ENCODE measurements at places on chromosomes 1 and 21.

GRCh38 chr1:219085082-219085481, 88.6 kb upstream of the LYPLAL1 start:
- H3K4me1 ChIP-seq = no peaks in the 10 kb centered on the region
- no peaks in the 10 kb centered on the region for H3K27me3 ChIP-seq
- DNase-seq = no peak

DNA sequence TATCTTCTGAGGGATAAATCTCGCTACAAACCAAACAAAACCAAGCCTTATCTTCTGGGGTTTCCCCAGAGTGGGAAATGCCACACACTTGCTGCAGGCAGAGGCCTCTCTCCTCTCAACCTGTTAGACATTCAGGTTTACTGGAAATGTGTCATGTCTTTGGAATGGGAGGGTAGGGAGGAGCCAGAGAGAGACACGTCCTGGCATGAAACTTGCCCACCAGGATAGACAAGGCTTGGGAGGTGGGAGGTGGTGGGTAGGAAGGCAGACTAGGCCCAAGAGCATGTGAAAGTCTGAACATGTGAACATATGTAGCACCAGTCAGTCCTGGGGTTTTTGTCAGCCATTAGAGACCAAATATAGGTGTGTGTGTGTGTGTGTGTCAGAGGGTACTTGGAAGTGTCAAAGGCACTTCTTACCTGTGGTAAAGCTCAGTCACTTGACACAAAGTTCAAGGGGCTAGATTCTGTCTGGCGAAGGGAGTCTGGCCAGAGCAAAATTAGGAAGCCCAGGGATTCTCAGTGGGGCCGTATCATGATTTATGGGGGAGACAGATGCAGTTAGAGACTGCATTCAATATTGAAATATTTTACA, 32.4 kb upstream of the PIGC start:
- no peaks in the 10 kb centered on the region for H3K4me1 ChIP-seq
- no peak for DNase-seq
- H3K36me3 ChIP-seq = no peaks in the 10 kb centered on the region
- H3K4me3 ChIP-seq = no peak overlapping the region
- no peak overlapping the region for H3K27ac ChIP-seq
- no peaks in the 10 kb centered on the region for H3K27me3 ChIP-seq

GRCh38 chr1:50110656-50111055, 1.9 kb downstream of the ELAVL4 start:
- H3K27ac ChIP-seq = no peak overlapping the region
- H3K4me1 ChIP-seq = peaks cover 19% of the 10 kb centered on the region
- peak overlapping the region; percentile 63 for H3K4me3 ChIP-seq
- peaks cover 83% of the 10 kb centered on the region for H3K27me3 ChIP-seq
- H3K36me3 ChIP-seq = peaks cover 2% of the 10 kb centered on the region

GRCh38 chr1:168121401-168122011, 15.2 kb downstream of the GPR161 start:
- DNase-seq = no peak
- H3K36me3 ChIP-seq = no peaks in the 10 kb centered on the region
- no peak overlapping the region for H3K27ac ChIP-seq
- peaks cover 83% of the 10 kb centered on the region for H3K27me3 ChIP-seq

DNA sequence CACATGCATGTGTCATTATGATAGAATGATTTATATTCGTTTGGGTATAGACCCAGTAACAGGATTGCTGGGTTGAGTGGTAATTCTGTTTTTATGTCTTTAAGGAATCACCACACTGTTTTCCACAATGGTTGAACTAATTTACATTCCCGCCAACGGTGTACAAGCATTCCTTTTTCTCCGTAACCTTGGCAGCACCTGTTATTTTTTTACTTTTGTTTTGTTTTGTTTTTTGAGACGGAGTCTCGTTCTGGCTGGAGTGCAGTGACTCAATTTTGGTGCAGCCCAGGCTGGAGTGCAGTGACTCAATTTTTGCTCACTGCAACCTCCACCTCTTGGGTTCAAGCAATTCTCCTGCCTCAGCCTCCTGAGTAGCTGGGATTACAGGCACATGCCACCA, 8.5 kb upstream of the S100B start:
- H3K27ac ChIP-seq = no peak overlapping the region
- H3K4me1 ChIP-seq = peaks cover 12% of the 10 kb centered on the region
- H3K36me3 ChIP-seq = no peaks in the 10 kb centered on the region
- DNase-seq = no peak

- H3K27me3 ChIP-seq = no peaks in the 10 kb centered on the region
- no peak overlapping the region for H3K27ac ChIP-seq
- peaks cover 17% of the 10 kb centered on the region for H3K4me1 ChIP-seq
- H3K4me3 ChIP-seq = no peak overlapping the region
Observed at GRCh38 chr21:28683982-28684752, 308.5 kb downstream of the LTN1 start.

DNA sequence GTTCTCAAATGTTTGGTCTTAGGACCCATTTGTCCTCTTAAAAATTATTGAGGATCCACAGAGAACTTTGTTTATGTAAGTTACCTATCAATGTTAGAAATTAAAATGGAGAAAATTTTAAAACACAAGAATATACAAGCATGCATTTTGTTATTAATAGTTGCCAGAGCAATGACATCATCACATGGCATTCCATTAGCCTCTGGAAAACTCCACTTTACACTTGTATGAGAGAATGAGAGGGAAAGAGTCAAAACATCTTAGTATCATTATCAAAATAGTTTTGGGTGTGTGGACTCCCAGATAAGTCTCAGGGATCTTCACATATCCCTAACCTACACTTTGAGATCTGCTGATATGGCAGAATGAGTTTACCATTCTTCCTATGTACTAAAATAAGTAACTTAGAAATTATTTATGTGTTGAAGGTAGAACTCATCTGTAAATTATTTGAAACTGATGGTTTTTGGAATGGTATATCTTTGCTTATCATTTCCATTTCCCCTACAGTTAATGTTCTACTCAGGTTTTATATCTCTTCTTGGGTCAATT, 48.8 kb downstream of the RNF220 start:
- no peak for DNase-seq
- no peaks in the 10 kb centered on the region for H3K36me3 ChIP-seq
- H3K27ac ChIP-seq = no peak overlapping the region

DNA sequence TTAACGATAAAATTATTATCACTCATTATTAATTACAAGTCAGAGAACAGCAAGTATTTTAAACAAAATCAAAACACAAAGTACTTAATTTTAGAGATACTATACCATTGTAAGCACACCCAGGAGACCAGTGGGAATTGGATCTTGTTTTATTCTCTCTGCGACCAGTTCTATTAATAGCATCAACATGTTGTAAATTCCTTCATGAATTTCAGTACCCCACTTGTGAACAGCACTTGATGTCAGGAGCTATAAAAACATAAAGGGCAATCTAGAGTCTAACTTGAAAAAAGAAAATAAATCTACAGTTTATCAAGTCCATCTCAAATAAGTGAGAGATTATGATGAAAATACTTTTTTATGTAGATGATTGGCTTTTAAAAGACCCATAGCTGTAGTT, 42.9 kb downstream of the USP24 start:
- H3K4me1 ChIP-seq = peaks cover 29% of the 10 kb centered on the region
- H3K4me3 ChIP-seq = no peak overlapping the region
- DNase-seq = no peak

- H3K36me3 ChIP-seq = peaks cover 12% of the 10 kb centered on the region
- no peak overlapping the region for H3K27ac ChIP-seq
- peaks cover 36% of the 10 kb centered on the region for H3K4me1 ChIP-seq
- DNase-seq = no peak
- H3K4me3 ChIP-seq = no peak overlapping the region
- H3K27me3 ChIP-seq = no peaks in the 10 kb centered on the region
Observed at GRCh38 chr1:161954466-161954865, 69.2 kb downstream of the OLFML2B start.

DNA sequence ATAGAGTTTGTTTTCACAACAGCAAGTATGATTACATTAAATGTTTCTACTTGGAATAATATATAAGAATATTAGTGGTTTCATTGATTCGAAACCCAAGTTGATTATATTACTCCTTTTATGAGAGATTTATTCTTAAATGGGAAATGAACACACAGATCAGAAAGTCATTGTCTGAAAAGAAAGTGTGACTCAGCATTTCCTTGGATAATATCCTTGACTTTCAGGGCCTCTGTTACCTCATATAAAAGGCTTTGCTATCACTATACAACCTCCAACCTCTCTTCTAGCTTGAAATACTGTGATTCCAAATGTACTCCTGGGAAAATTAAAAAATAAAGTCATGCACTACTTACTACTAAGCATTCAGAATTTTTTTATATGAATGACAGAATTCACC, 295.3 kb upstream of the LYPLAL1 start:
- no peak for DNase-seq
- H3K36me3 ChIP-seq = no peaks in the 10 kb centered on the region
- no peak overlapping the region for H3K4me3 ChIP-seq
- no peaks in the 10 kb centered on the region for H3K4me1 ChIP-seq

GRCh38 chr1:156081917-156082308, 352 bp downstream of the MEX3A start:
- peak overlapping the region; percentile 82 for H3K4me3 ChIP-seq
- no peaks in the 10 kb centered on the region for H3K4me1 ChIP-seq
- H3K36me3 ChIP-seq = no peaks in the 10 kb centered on the region
- H3K27me3 ChIP-seq = peaks cover 47% of the 10 kb centered on the region
- H3K27ac ChIP-seq = peak overlapping the region; percentile 52

GRCh38 chr1:234973426-234974250, 155.0 kb downstream of the TOMM20 start:
- peaks cover 12% of the 10 kb centered on the region for H3K36me3 ChIP-seq
- H3K27me3 ChIP-seq = peaks cover 8% of the 10 kb centered on the region
- peak overlapping the region; percentile 56 for H3K27ac ChIP-seq
- DNase-seq = no peak

All from central memory CD8-positive, alpha-beta T cell (primary cell).